Natural killer cell treated with Interleukin-12 subunit alpha and Interleukin-12 subunit beta and Interleukin-15 and Interleukin-18, amount 100 ng/mL, for 72 hours (primary cell): ENCODE measurements at places on chromosomes 16 and 17. TPM values are rescaled to one million over a fixed set of nuclear protein-coding genes. Genes with fewer than 3 reads are reported as not detected.

- H3K27me3 ChIP-seq, result no peaks in the 10 kb centered on the region
- H3K4me1 ChIP-seq, result peaks cover 33% of the 10 kb centered on the region
These were observed 13.4 kb upstream of the ADCY7 start for GRCh38 chr16:50252874-50253513.

The KRTAP4-9 gene
- not detected for total RNA-seq

The ITGAL gene
- total RNA-seq, result 648 TPM

- DNase-seq, result no peak
- H3K27me3 ChIP-seq, result no peaks in the 10 kb centered on the region
- H3K4me3 ChIP-seq, result peak within 1 kb of the TSS; percentile 60
These were observed at the start of gene ANKRD13B for GRCh38 chr17:29592850-29593551. Gene ANKRD13B, plus strand, starts transcription at chr17:29593132. Its CDS starts 490 bp downstream, at chr17:29593622.

GRCh38 chr16:82882226-82882625, 255.5 kb downstream of the CDH13 start:
- H3K27ac ChIP-seq, result no peak overlapping the region
- H3K4me3 ChIP-seq, result no peak overlapping the region
- no peaks in the 10 kb centered on the region for H3K27me3 ChIP-seq
- peaks cover 8% of the 10 kb centered on the region for H3K4me1 ChIP-seq
- no peaks in the 10 kb centered on the region for H3K36me3 ChIP-seq

The TOB1 gene
- 12.1 TPM for total RNA-seq

DNA sequence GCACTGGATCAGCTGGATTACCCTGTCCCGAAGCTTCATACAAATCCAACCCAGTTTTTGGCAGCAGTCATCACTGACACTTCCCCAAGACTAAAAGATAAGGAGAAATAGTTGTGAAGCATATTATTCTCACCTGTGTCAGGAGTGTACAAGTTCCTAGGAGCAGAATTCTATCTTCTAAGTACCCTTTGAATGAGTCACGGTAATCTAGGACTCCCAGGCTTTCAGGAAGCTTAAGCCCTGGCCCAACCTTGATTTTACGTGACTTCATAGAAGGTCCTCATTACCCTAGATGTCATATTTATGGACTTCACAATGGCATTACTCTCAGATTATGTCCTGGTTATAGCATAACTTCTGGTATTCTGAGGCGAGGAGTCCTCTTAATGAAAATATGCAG, 31.9 kb downstream of the CYB561 start:
- no peak overlapping the region for H3K4me3 ChIP-seq
- H3K4me1 ChIP-seq, result no peaks in the 10 kb centered on the region
- DNase-seq, result no peak
- no peaks in the 10 kb centered on the region for H3K27me3 ChIP-seq

DNA sequence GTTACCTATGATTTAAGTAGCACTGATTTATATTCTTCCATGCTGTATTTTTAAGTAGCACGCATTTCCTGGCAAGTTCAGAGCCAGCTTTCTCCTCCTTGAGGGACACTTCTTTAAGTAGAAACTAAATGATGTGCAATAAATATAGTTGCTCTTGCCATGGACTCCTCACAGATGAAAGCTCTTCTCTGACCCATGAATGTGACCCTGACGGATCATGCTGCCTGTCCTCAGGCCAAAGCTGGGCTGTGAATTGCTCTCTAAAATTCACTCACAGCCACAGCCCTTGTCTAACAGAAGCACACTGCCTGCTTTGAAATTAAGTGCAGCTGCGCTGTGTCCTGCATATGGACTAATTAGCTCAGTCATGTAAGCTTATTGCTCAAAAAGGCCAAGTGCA, 438.8 kb downstream of the PMP22 start:
- H3K4me1 ChIP-seq, result no peaks in the 10 kb centered on the region
- no peak overlapping the region for H3K4me3 ChIP-seq
- no peak overlapping the region for H3K27ac ChIP-seq
- DNase-seq, result no peak

- no peak overlapping the region for H3K27ac ChIP-seq
- DNase-seq, result no peak
- H3K36me3 ChIP-seq, result no peaks in the 10 kb centered on the region
- no peaks in the 10 kb centered on the region for H3K27me3 ChIP-seq
These were observed 418.6 kb downstream of the TOX3 start for GRCh38 chr16:52128361-52128760.

GRCh38 chr17:19275457-19276127, 38.4 kb downstream of the EPN2 start:
- peaks cover 2% of the 10 kb centered on the region for H3K4me1 ChIP-seq
- peaks cover 10% of the 10 kb centered on the region for H3K27me3 ChIP-seq
- no peak for DNase-seq
- no peaks in the 10 kb centered on the region for H3K36me3 ChIP-seq
- peak overlapping the region; percentile 36 for H3K4me3 ChIP-seq

- H3K27me3 ChIP-seq, result no peaks in the 10 kb centered on the region
- no peak for DNase-seq
- peaks cover 77% of the 10 kb centered on the region for H3K4me1 ChIP-seq
- H3K36me3 ChIP-seq, result no peaks in the 10 kb centered on the region
- no peak overlapping the region for H3K4me3 ChIP-seq
These were observed 51.7 kb upstream of the GSE1 start for GRCh38 chr16:85561248-85562092.

The TMEM101 gene
- 32.5 TPM for total RNA-seq

DNA sequence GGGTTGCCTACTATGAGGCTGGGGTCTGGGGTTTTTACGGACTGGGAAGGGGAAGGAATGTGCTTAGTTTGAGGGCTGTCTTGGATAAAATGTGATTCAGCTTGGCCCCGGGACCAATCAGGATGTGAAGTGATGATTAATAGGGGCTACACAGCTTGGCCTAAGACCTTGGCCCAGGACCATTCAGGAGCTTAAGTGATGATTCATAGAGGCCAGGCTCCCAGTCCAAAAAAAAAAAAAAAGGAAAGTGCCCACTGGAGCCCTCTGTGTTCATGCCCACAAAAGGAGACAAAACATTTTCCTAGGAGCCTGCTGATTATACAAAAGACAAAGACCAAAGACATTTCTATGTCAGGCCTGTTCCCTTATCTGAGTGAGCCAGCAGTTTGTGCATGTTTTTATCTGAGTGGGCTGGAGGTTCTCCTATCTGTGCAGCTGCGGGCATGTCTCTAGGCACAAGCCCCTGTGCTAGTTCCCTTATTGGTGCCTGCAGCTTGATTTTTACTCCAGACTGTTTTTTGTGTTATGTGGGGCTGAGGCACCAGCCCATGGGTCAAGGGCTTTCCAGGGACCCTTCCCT, 898.2 kb upstream of the GOT2 start:
- no peaks in the 10 kb centered on the region for H3K4me1 ChIP-seq
- H3K36me3 ChIP-seq, result peaks cover 5% of the 10 kb centered on the region

GRCh38 chr16:78817200-78817739, 717.8 kb downstream of the WWOX start:
- peaks cover 3% of the 10 kb centered on the region for H3K27me3 ChIP-seq
- no peak for DNase-seq
- H3K4me1 ChIP-seq, result no peaks in the 10 kb centered on the region
- H3K4me3 ChIP-seq, result no peak overlapping the region
- no peak overlapping the region for H3K27ac ChIP-seq

The VAT1L gene
- total RNA-seq, result not detected

GRCh38 chr16:10370096-10370726, 15.7 kb upstream of the ATF7IP2 start:
- no peak overlapping the region for H3K27ac ChIP-seq
- no peak overlapping the region for H3K4me3 ChIP-seq
- DNase-seq, result no peak
- no peaks in the 10 kb centered on the region for H3K36me3 ChIP-seq

DNA sequence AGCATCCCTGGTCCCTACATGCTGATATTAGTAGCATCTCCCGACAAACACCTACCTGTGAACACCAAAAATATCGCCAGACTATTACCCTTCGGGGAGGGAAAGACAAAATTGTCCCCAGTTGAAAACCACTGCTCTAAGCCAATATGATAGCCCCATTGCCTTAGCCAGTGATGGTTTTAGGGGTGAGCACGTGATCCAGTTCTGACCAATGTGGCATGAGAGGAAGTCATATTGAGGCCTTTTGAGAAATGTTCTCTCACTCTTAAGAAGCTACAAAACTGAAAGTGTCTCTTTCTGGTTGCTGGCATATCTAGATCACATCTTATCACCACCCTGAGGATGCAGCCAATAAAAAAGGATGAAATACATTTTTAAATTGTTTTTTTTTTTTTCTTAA, 136.3 kb downstream of the GRIN2A start:
- no peak overlapping the region for H3K4me3 ChIP-seq
- H3K27me3 ChIP-seq, result peaks cover 2% of the 10 kb centered on the region
- H3K36me3 ChIP-seq, result no peaks in the 10 kb centered on the region
- DNase-seq, result no peak

- no peaks in the 10 kb centered on the region for H3K27me3 ChIP-seq
- no peaks in the 10 kb centered on the region for H3K4me1 ChIP-seq
- DNase-seq, result no peak
- no peak overlapping the region for H3K4me3 ChIP-seq
- no peak overlapping the region for H3K27ac ChIP-seq
These were observed 231.1 kb upstream of the TBX2 start for GRCh38 chr17:61168506-61168905.

The NDUFAB1 gene
- 101 TPM for total RNA-seq

The NHLRC4 gene
- 0.48 TPM for total RNA-seq

The ZNF469 gene
- 6.1 TPM for total RNA-seq

DNA sequence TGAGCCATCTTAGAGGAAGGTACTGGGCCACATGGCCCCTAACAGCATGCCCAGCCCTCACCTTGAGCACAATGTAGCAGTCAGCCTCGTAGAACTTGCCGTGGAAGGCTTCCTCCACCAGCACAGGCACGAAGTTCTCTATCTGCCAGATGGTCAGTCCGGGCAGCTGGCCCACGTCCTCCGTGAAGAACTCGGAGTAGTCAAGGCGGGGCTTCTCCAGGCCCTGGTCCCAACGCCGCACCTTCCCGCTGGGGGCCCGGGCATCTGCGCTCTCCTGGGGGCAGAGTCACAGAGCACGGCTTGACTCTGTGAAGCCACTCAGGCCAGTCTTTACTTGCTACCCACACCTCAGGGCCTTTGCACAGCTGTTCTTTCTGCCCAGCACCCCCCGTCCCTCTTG, 7.3 kb downstream of the FLII start:
- H3K27ac ChIP-seq, result no peak overlapping the region
- no peak overlapping the region for H3K4me3 ChIP-seq
- no peaks in the 10 kb centered on the region for H3K27me3 ChIP-seq
- H3K36me3 ChIP-seq, result peaks cover 5% of the 10 kb centered on the region
- peaks cover 6% of the 10 kb centered on the region for H3K4me1 ChIP-seq

DNA sequence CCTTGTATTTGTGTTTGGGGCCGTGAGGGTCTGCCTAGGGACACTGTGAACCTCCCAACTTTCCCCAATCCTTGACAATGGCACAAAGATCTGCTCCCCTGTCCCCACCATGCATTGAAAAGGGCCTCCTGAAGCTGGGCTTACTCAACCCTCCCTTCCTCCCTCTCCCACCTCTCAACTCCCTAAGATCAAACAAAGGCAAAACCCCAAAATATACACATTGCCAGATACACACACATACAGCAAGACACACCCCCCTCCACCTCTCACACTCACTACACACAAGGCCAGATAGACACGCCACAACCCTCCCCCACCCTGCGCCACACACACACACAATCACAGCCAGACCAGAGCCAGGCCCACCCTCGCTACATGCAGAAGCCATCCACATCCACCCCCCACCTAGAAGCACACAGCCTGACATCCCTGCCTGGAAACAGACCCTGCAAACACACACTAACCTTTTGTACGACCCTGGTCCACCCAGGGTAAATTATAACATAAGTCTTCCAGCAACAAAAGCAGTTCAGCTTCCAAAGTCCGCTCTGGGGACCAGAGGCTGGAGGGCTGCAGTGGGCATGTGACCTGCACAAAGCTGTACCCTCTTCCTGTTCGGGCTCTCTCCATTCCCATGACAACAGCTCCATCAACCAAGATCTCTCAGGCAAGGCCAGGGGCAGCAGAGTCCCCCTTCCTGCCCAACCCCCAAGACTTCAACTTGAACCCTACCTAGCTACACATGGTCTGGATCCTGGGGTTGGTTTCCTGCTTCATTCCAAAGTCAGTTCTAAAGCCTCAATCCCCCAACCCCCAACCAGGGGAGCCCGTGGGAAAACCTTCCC, 1.9 kb downstream of the PCGF2 start:
- no peak for DNase-seq
- peaks cover 34% of the 10 kb centered on the region for H3K27me3 ChIP-seq
- H3K4me3 ChIP-seq, result peak overlapping the region; percentile 55
- no peak overlapping the region for H3K27ac ChIP-seq
- peaks cover 24% of the 10 kb centered on the region for H3K4me1 ChIP-seq
- no peaks in the 10 kb centered on the region for H3K36me3 ChIP-seq

GRCh38 chr16:51175081-51175480, 24.0 kb upstream of the SALL1 start:
- no peaks in the 10 kb centered on the region for H3K4me1 ChIP-seq
- no peaks in the 10 kb centered on the region for H3K36me3 ChIP-seq
- no peak for DNase-seq
- H3K27ac ChIP-seq, result no peak overlapping the region

- H3K36me3 ChIP-seq, result peaks cover 20% of the 10 kb centered on the region
- H3K4me3 ChIP-seq, result peak overlapping the region; percentile 84
- peaks cover 24% of the 10 kb centered on the region for H3K4me1 ChIP-seq
- no peak overlapping the region for H3K27ac ChIP-seq
- H3K27me3 ChIP-seq, result no peaks in the 10 kb centered on the region
- DNase-seq, result no peak
These were observed 23.7 kb upstream of the ITGAX start for GRCh38 chr16:31331141-31331764.

The RFNG gene
- total RNA-seq, result 18.2 TPM

DNA sequence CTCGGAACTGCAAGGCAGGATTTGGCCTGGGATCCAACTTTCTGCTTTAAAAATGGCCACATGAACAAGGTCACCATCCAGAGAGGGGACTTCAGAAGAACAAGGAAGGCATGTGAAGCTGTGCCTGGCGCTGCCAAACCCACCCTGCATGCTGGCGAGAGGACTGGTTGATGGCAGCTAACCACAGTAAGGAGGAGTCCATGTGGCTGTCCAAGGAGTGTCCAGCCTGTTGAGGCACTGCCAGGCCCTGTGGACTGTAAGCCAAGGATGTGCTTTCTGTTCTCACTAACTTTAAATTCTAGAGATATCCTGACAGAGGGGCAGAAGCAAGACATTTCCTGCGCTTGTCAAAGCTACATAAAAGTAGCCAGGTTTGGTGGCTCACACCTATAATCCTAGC, 40.4 kb downstream of the CDK5R1 start:
- DNase-seq, result no peak
- H3K27ac ChIP-seq, result no peak overlapping the region
- H3K4me1 ChIP-seq, result peaks cover 64% of the 10 kb centered on the region
- no peak overlapping the region for H3K4me3 ChIP-seq
- peaks cover 6% of the 10 kb centered on the region for H3K36me3 ChIP-seq

The CFAP97D1 gene
- not detected for total RNA-seq

DNA sequence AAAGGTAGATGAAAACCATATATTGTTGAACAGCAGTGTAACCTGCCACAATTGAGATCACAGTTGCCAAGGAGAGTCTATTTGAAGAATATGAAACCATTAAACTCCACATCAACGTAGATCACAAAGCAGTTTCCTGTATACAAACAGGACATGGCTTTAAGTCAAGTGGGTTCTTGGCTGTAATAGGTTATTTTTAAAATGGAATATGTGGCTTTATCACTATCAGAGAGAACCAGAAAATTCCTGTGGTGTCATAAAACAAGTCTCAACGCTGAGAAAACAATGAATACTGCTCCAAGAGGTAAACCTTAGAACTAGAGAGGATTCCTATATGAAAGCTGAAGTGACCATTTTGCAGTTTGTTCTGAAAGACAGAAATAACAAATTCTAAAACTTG, 999.7 kb downstream of the CDH11 start:
- H3K27ac ChIP-seq, result no peak overlapping the region
- no peak overlapping the region for H3K4me3 ChIP-seq
- no peaks in the 10 kb centered on the region for H3K4me1 ChIP-seq
- DNase-seq, result no peak
- peaks cover 5% of the 10 kb centered on the region for H3K36me3 ChIP-seq

- DNase-seq, result no peak
- H3K36me3 ChIP-seq, result peaks cover 9% of the 10 kb centered on the region
- H3K4me1 ChIP-seq, result peaks cover 11% of the 10 kb centered on the region
- H3K27ac ChIP-seq, result no peak overlapping the region
These were observed 139.5 kb downstream of the MSI2 start for GRCh38 chr17:57395721-57396321.
